ENCODE measurements at places on chromosomes 2 and 18.

DNA sequence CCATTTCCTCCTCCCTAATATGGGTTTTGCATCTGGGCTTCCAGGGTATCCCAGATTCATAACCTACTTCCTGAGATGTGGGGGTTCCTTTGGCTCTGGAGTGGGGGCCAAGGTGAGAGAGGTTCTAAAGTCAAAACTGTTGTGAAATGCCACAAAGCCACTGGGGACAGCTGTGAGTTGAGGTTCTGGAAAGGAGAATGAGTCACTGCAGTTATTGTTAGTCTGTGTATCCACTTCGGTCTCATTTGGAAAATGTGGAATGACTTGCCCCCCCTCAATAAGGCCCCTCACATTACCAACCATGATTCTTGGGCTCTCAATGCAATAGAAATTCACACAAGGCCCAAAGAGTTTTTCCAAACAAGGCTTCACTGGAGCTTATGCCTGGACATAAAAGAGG lies 51.1 kb upstream of the LGALSL start:
- no peak for DNase-seq
- H3K4me3 ChIP-seq, result no peak overlapping the region

DNA sequence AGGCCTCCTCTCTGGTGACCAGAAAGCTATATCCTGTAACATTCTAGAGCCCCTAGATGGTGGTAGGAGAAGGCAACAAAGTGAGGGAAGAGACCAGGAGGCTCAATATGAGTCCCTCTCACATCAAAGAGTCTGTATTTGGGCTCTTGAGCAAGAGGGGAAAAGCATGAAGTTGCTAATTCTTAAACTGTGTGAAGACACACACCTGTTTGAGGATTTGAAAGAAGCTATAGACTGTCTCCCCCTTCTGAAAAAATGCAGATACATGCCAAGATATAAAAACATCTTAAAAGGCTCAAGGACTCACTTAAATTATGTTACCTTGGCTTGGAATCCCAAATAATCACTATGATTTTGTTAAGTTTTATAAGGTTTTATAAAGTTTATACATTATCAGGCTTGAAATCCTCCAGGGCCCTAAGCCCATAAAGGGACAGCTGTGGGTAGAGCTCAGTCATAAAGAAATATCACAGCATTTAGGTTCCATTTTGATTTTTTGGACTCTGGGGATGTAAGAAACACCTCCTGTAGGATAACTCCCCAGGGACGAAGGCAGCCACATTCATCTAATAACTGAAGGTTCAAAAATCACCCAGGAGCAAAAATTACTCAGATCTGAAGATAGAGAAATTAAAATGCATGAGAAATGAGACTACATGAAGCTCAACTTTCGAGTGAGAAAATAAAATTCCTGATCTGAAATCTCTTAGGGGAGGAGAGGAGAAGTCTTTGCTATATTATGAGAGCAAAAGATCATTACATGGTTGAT lies 136.1 kb upstream of the LGALSL start:
- peaks cover 5% of the 10 kb centered on the region for H3K4me1 ChIP-seq
- H3K36me3 ChIP-seq, result no peaks in the 10 kb centered on the region
- H3K27me3 ChIP-seq, result no peaks in the 10 kb centered on the region
- no peak for DNase-seq
- no peak overlapping the region for H3K4me3 ChIP-seq

DNA sequence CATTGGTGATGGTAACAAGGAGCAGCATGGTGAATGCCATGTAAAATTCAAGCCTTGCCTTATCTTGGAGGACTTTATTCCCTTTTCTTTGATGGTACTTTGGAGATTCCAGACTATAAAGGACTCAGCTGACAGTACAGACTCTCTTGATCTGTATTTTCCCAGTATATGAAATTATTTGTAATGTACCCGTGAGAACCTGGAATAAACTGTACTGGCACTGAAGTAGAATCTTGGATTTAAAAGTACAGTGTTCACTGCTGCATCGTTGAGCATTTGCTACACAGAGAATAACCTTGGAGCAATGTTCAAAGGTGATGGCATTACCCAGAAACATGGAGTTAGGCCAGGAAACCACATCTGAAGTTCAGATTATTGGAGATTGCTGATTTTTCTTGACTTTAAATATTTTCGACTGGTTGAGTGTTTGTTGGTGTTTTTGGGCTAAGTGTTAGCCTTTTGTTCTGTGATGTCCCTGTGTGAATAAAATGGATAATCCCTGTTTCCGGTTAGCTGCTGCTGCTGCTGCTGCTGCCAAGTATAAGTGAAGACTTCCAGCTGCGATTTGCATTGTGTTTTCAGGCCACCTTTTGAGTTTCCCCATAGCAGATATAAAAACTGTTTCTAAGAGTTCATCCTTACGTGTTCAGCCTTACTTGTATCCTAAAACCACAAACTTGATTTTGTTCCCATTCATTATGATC lies 122.0 kb downstream of the SPTBN1 start:
- H3K4me3 ChIP-seq, result no peak overlapping the region
- no peaks in the 10 kb centered on the region for H3K27me3 ChIP-seq

GRCh38 chr18:48608581-48608980 lies 69.8 kb downstream of the CTIF start:
- H3K4me1 ChIP-seq, result peaks cover 14% of the 10 kb centered on the region
- no peak overlapping the region for H3K4me3 ChIP-seq
- no peak for DNase-seq
- no peak overlapping the region for H3K27ac ChIP-seq

DNA sequence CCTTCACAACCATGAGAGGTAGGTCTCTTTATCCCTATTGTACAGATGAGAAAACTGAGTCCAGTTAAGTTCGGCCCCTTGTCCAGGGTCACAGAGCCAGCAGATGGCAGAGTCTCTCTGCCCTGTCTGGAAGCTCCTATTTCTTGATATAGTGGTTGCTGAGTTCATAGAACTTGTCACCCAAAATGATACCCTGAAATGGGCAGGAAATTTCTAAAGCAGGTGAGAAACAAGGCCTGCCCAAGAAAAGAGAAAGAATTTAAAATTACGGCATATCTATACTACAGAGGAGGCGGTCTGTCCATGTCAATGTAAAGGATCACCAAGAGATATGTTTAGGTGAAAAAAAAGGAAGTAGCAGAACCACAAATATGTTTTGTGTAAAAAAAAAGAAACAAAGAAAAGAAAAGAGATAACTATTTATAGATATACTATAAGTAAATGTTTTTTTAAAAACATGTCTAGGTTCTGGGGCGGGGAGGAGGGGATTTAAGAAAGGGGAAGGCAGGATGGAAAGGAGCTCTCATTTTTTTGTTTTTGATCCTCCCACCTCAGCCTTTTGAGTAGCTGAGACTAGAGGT lies 39.8 kb downstream of the MYO7B start:
- H3K4me1 ChIP-seq, result peaks cover 12% of the 10 kb centered on the region
- no peak overlapping the region for H3K27ac ChIP-seq
- H3K4me3 ChIP-seq, result no peak overlapping the region
- no peak for DNase-seq
- H3K36me3 ChIP-seq, result no peaks in the 10 kb centered on the region

DNA sequence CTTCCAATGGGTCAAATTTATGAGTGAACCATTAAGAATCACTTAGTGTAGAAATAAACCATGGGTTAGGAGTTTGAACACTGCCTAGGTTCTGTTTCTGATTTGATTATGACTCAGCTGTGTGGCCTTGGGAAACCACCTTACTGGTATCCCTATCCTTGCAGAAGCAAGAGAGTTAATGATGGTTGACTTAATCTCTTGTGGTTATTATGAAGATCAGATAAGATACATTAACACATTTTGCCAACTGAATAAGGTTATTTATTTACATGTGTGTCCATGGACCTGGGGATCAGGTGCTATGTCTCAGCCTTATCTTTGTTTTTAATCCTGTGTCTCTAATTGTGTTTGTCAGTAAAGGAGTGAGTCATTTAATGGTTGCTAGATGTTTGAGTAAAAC lies 5.4 kb upstream of the KCNJ13 start:
- no peak for DNase-seq
- H3K4me1 ChIP-seq, result no peaks in the 10 kb centered on the region
- no peak overlapping the region for H3K27ac ChIP-seq
- H3K36me3 ChIP-seq, result peaks cover 55% of the 10 kb centered on the region

GRCh38 chr2:217806482-217806765 lies 196.4 kb downstream of the TNS1 start:
- peak overlapping the region; percentile 69 for H3K27ac ChIP-seq
- peaks cover 88% of the 10 kb centered on the region for H3K36me3 ChIP-seq
- no peaks in the 10 kb centered on the region for H3K4me1 ChIP-seq

DNA sequence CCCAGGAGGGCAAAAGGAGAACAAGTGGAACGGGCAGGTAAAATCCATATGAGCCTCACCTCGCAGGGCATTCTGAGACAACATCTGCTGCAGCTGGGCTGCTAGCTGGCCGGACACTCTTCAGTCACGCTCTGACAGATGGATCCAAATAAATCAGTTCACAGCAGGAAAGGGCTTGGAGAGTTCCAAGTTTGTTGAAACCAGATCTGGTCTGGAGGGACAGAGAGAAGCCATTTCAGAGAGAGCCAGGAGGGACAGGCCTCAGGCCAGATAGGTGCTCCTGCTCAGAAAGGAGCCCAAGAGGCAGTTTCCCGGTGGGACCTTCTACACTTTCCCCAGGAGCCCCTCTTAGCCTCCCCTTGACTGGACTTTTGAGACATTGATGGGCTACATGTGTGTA lies 28.2 kb upstream of the TNP1 start:
- no peak overlapping the region for H3K4me3 ChIP-seq
- peaks cover 9% of the 10 kb centered on the region for H3K27me3 ChIP-seq
- H3K4me1 ChIP-seq, result peaks cover 2% of the 10 kb centered on the region
- no peak for DNase-seq
- H3K27ac ChIP-seq, result no peak overlapping the region

DNA sequence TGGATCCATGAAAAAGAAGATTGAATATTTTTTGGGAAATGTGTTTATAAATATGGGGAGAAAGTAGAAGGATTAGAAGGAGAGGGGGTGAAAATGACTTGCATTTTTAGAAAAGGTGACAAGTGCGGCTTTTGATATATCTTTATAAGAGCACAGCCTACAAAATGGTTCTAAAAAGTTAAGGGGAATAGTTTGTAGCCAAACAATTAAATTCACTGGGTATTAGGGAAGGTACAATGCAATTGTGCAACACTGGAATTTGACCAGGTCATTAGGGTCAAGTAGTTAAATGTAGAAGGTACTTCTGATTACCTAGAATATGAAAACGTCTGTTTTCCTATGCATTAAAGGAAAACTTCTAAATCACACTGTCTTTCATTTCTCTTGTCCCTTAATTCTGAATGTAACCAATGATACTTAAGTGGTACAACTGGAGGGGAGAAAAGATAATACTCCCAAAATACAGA lies 44.5 kb upstream of the SERTAD2 start:
- H3K36me3 ChIP-seq, result no peaks in the 10 kb centered on the region
- DNase-seq, result no peak
- no peak overlapping the region for H3K4me3 ChIP-seq
- no peak overlapping the region for H3K27ac ChIP-seq
- no peaks in the 10 kb centered on the region for H3K27me3 ChIP-seq

GRCh38 chr2:109129921-109130722 lies 1.1 kb downstream of the SH3RF3 start:
- H3K4me1 ChIP-seq, result peaks cover 16% of the 10 kb centered on the region
- peak overlapping the region; percentile 89 for H3K27ac ChIP-seq
- H3K27me3 ChIP-seq, result no peaks in the 10 kb centered on the region
- no peaks in the 10 kb centered on the region for H3K36me3 ChIP-seq

DNA sequence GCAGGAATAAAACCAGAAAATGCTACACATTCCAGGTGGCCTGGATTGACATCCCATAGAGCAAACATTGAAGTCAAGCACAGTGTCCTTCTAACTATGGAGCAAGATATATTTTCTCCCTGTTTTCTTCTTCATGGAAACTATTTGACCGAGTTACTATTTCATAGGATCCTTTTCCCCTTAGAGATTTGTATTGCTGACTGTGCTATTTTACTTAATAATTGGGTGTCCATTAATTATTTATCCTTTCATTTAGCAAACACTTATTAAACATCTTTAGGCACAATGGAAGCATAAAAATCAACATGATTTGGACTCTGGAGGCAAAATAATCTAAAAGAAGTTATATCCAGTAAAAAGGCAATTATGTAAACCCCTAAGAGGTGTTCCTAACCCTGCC lies 782.8 kb upstream of the ACVR2A start:
- no peaks in the 10 kb centered on the region for H3K27me3 ChIP-seq
- no peak overlapping the region for H3K27ac ChIP-seq
- no peaks in the 10 kb centered on the region for H3K36me3 ChIP-seq
- H3K4me3 ChIP-seq, result no peak overlapping the region

DNA sequence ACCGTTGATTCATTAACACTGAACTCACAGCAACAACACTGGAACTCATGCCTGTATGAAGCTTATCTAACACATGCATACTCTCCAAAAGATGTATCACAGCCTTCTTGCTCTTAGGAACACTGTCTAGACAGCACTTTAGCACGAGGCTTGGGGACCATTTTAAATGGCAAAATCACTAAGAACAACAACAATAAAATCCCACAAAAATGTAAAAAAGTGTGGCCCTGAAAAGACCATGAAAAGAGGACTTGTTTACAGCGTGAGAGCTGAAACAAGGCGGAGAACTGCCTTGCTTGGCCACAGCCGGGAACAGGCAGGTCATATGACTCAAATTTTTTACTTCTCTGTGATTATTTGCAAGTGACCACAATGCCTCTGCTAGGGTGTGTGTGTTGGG lies 48.1 kb downstream of the CHN1 start:
- peaks cover 12% of the 10 kb centered on the region for H3K4me1 ChIP-seq
- no peaks in the 10 kb centered on the region for H3K36me3 ChIP-seq
- no peak overlapping the region for H3K4me3 ChIP-seq
- no peaks in the 10 kb centered on the region for H3K27me3 ChIP-seq

GRCh38 chr2:48169141-48169592 lies 262.9 kb upstream of the FBXO11 start:
- no peaks in the 10 kb centered on the region for H3K4me1 ChIP-seq
- no peaks in the 10 kb centered on the region for H3K36me3 ChIP-seq
- DNase-seq, result no peak

DNA sequence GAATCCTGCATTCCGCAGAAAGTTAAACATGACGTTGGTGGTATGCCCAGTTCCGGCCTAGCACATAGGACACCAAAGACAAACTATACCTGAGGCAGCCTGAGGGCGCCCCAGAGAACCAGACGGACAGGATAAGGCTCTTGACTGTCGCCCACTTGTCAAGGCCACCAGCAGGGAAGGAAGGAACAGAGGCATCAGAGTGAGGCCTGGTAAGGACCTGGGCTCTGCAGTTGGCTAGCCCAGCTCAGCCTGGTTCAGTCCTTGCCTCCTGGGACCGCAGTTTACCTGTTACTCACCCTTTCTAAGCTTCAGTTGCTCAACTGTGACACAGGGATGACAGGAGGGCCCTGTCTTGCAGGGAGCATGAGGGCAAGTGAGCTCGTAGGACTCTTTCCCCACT lies 82.1 kb downstream of the ACTR2 start:
- no peak for DNase-seq
- H3K4me1 ChIP-seq, result peaks cover 19% of the 10 kb centered on the region
- H3K27me3 ChIP-seq, result no peaks in the 10 kb centered on the region
- H3K36me3 ChIP-seq, result peaks cover 45% of the 10 kb centered on the region

All from esophagus squamous epithelium (tissue), 5 donors.